ENCODE measurements at places on chromosomes 6 and 20.
A peak's percentile ranks its signal among the peaks of the same experiment; 100 is the strongest.

DNA sequence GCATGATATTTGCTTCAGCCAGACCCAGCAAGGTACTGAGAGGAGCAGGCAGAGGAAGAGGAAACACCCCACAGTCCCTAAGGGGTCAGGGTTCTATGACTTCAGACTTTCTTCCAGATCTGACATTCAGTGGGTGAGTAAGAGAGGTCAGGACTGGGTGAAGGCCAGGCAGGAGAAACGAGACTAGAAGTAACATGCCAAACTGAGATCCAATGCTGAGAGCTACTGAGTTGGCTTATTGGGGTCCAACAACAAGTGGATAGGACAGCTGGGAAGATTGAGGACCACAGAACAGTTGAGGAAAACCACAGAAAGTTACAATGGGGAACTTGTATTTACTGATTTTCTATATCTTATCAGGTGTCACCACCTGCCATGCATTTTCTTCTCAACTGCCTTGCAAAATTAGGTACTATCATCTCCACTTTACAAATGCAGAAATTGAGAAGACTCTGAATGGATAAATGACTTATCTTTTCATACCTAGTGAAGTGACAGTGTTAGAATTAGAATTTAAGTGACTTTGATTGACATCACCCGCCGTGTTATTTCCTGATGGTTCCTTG lies 43.8 kb upstream of the HIVEP1 start:
- no peak for DNase-seq

DNA sequence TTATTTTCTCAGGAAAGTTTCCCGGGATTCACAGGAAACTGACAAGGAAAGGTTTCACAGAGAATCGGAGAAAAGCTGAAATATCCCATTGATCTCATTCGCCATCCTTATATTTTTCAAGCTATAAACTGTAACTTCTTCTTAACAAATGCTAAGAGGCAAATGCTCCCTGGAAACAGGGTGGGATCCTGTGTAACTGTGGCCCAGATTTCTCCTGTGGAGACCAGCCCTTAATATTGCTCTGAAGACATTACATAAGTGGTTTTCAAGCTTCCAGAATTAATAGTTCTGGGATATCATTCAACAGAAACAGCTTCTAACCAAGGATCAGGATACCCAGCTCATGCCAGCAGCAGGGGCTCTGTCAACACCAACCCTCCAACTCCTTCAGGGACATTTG lies 69.2 kb downstream of the THBS2 start:
- no peak for DNase-seq

GRCh38 chr6:100678027-100678426 lies 203.1 kb downstream of the ASCC3 start:
- peak; percentile 44 for DNase-seq

GRCh38 chr20:2244993-2245392 lies 50.8 kb upstream of the TGM3 start:
- no peak for DNase-seq

GRCh38 chr6:132333639-132334520 lies 67.4 kb downstream of the MOXD1 start:
- peak; percentile 82 for DNase-seq
